ENCODE measurements at places on chromosomes 13 and 19. TPM values are rescaled to one million over a fixed set of nuclear protein-coding genes. Genes with fewer than 3 reads are reported as not detected.

Gene KXD1
- total RNA-seq = 52.0 TPM

Gene PROZ
- total RNA-seq = not detected

Gene PTH2
- not detected for total RNA-seq

Gene CD177
- total RNA-seq = 0.09 TPM

Gene FEM1A
- 13.2 TPM for total RNA-seq

Gene HNRNPM
- total RNA-seq = 63.1 TPM

Gene GAPDHS
- not detected for total RNA-seq

Gene HTR2A
- total RNA-seq = not detected

Gene LRRC8E
- 0.43 TPM for total RNA-seq

Gene IFNL1
- not detected for total RNA-seq

Data from dermis lymphatic vessel endothelial cell (primary cell).